CD4-positive, alpha-beta T cell treated with Interleukin-15 for 1 hour (primary cell): ENCODE measurements at places on chromosomes 6 and 20.

DNA sequence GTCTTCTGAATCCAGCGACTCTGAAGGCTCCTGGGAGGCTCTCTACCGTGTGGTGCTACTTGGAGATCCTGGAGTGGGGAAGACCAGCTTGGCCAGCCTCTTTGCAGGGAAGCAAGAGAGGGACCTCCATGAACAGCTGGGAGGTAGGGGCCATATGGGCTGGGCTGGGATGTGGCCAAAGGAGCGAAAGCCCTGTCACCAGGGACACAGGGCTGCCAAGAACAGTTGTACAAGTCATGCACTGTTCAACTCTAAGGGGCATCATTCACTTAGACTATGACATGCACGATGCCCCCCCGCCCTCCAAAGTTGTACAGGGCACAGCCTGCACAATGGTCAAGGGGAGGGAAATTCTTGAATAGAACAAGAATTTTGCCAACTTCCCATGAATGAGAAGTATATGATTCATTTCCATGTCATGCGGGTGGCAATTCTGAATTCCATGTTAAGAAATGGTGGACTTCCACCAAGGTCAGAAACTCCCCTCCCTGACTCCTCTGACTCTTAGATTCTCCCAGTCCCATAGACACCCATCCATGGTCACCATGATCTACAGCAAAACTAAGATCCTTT is 1.6 kb downstream of the REM1 start:
- no peak for DNase-seq

GRCh38 chr6:26611599-26611998 is 14.8 kb downstream of the ABT1 start:
- DNase-seq = no peak

GRCh38 chr6:155894758-155895157 is 439.1 kb upstream of the NOX3 start:
- DNase-seq = no peak

GRCh38 chr20:23387118-23387443 is 25.1 kb downstream of the GZF1 start:
- DNase-seq = no peak

DNA sequence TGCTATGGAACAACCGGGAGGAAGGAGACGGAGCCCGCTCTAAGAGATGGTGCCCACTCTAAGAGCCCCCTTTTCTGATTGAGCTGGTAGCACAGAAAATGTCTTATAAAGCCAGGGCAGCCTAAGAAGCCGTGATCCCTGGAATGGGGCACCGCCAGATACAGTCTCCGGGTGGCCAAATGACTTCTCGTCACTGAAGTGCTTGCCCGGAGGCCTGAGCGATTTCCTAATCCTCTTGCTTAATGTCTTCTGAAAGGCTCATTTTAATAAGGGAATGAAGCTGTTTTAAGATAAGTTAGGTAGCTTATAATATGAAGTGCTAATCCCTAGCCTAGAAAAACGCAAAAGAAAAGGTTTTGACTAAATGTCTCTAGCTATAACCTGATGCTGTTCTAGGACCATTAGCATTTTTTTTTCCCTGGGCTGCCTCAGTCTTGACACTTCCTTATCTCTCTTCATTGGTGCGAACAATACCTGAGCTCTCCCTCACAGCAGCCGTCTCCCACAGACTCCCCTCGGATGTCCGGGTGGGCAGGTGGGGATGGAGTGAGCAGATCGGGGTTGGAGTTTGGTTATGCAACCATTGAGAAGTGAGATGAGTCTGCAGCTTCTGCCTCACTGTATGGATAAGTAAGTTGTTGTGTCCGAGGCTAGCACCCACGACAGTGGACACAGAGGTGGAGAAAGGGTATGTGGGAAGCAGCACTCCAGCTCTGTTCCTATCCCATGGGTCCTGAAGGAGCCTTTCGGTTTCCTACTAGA is 559.4 kb upstream of the AGPAT4 start:
- DNase-seq = no peak

- no peak for DNase-seq
Measured at GRCh38 chr20:40547483-40548091, 141.4 kb downstream of the MAFB start.

DNA sequence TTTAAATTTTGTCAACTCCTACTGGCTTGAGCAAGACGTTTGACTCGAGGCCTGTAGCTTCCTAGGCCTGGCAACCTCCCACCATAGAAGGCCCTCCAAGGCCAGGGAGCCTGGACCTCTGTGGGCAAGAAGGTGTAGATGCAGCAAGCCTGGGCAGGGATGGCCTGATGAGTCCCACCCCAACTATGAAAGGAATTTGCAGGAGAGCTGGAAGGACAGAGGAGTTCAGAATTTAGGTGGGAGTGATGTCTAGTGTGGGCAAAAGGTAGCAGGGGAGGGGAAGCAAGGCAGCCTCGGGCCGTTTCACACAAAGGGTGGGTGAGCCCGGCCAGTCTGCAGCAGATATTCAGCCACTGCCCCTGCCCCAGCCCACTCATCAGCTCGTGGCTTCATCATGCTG is 245.2 kb downstream of the CDH26 start:
- no peak for DNase-seq

GRCh38 chr6:145630598-145630997 is 104.7 kb downstream of the EPM2A start:
- no peak for DNase-seq

GRCh38 chr6:95517004-95517403 is 60.3 kb upstream of the MANEA start:
- no peak for DNase-seq

GRCh38 chr6:13417431-13417830 is 70.0 kb downstream of the GFOD1 start:
- DNase-seq = no peak

- DNase-seq = no peak
Measured at GRCh38 chr6:89084954-89085353, 4.4 kb downstream of the PNRC1 start.

GRCh38 chr6:6635291-6635690 is 46.8 kb downstream of the LY86 start:
- no peak for DNase-seq

DNA sequence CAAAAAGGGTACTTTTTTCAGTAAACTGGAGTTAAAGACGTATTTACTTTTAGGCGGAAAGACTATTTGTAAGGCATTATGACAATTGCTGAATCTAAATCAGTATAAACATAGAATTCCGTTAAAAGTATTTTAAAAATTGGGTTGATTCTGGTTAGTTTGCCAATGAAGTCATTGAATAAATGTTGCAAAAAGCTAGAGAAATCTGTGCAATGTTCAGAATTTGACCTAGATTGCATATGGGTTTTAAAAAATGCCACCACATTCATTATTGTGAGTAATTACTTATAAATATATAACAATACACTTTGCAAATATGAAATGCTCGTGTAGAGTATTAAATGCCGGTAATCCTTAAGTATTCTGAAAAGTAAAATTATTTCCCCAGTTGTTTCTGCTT is 116.5 kb upstream of the EEF1E1 start:
- DNase-seq = no peak

DNA sequence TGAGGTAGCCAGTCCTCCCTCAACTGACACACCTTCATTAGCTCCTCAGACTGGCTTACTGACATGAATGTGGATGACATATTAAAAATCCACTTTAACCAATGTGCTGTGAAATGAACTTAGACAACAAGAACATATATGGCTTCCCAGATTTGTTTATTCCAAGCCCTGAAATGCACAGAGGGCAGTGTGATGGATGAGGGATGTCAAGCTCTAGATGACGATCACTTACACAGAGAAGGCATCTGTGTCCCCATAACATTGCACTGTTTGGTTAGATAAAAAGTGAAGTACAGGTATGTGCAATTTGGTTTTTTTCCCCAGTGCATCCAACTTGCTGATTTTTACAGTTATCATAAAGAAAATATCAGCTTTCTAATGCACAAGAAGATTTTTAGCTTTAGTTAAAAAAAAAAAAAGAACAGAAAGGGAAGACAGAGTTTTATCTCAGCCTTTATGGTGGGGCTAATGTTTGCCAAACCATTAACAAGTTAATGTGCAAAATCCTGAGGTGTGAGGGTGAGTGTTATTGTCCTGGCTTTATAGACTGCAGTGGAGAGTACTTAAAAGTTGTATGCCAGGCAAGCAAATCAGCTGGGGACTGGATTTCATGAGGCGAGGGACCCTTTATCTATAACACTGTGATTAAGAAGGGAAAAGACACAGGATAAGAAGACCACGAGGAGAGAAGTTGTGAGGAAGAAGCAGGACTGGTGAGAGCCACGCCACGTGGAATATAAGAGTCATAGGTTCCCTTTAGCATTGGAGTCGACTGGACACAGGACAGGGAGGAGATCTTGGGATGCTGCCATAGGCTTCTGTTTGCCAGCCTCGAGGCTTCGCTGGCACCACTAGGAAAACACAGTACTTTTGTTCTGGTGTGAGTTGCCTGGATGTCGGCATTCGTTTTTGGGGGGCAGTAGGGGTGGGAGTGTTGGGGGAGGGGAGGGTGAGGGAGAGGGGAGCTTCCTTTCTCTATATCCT is 90.0 kb upstream of the BACH2 start:
- no peak for DNase-seq

GRCh38 chr20:47007826-47008655 is 113.4 kb downstream of the EYA2 start:
- no peak for DNase-seq

DNA sequence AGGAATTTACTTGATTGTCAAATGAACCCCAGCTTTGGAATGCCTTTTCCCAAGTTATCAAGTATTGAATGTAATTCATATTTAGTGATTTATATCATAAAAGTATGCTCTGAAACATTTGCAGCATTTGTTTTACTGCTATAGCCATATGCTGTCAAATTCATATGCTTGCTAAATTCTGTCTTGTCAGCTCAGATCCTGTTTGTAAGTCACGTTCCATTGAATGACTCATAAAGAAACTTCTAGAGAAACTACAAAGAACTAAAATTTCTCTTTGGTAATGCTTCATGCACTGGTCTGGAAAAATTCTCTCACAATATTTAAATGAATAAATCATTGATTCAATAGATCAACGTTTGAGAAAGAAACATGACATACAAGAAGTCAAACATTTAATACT is 445.9 kb downstream of the PHF3 start:
- no peak for DNase-seq

DNA sequence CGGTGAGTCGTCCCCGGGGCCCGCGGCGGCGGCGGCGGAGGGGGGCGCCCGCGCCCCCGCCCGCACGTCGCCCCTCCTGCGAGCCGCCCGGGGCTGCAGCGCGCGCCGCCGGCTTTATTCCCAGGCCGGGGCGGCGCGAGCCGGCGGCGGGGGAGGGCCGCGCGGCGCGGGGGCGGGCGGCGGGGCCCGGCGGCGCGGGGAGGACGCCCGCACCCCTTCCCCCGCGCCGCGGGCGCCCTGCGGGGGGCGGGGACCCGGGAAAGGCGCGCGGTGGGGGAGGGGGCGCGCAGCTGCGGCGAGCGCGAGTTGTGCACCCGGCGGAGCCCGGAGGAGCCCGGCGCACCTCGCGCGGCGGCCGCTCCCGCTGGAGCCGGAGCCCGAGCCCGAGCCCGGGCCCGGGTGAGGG is 646 bp downstream of the HMGA1 start:
- DNase-seq = no peak

DNA sequence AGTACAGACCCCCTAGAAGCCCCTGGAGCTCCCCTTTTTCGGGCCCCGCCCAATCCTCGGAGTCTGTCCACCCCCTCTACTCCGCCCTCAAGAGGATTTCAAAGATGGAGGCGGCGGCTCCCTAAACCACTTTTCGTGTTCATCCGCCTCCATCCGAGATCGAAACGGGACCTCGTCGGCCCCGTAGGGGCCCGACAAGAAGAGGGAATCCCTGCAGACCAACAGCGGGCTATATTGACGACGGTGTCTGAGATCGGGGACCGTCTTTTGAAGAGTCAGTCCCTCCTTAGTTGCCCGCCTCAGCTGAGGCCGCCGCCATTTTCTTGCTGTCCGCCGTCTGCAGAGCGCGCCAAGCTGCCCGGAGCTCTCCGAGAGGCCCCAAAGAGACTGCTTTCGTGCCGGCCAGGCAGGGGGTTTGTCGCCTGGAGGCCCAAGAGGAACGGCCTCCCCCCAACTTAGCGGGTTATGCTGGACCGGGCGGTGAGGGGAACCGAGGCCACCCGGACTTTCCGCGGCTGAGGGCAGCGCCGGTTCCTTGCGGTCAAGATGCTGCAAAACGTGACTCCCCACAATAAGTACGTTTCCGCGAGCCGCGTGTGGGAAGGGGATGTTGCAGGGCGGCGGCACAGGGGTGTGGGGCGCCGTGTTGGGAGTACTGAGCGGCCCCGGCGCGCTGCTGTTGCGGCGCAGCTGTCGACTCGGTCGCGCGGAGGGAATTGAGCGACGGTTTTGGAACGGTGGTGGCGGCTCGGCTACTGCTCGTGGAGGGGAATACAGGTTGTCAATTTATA is 4.2 kb downstream of the BRD2 start:
- peak; percentile 66 for DNase-seq

- no peak for DNase-seq
Measured at GRCh38 chr6:61592238-61592637, 693.8 kb downstream of the KHDRBS2 start.

- no peak for DNase-seq
Measured at GRCh38 chr20:46572153-46572552, 21.7 kb upstream of the OCSTAMP start.

- DNase-seq = peak; percentile 69
Measured at GRCh38 chr20:32483351-32484224, 101.5 kb downstream of the NOL4L start.

DNA sequence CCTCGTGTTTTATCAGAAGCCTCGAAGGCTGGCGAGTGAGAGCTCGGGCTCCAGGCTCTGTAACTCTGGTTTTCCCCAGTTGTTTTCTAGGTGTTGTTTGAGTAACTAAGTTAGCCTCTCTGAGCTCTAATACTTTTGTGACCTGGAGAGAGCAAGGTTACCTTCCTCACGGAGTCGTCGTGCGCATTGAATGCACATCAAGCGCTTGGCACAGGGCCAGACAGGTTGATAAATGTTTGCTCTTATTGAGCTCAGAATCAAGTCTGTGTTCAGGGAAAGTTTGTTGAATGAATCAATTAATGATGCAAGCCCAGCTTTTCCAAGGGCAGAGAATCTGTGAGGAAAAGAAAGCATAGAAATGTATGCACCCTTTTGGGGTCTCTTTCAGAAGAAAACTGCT is 33.5 kb downstream of the EDN3 start:
- no peak for DNase-seq

- no peak for DNase-seq
Measured at GRCh38 chr6:113597231-113597583, 259.9 kb upstream of the MARCKS start.

- no peak for DNase-seq
Measured at GRCh38 chr6:10323018-10323417, 91.9 kb downstream of the TFAP2A start.

DNA sequence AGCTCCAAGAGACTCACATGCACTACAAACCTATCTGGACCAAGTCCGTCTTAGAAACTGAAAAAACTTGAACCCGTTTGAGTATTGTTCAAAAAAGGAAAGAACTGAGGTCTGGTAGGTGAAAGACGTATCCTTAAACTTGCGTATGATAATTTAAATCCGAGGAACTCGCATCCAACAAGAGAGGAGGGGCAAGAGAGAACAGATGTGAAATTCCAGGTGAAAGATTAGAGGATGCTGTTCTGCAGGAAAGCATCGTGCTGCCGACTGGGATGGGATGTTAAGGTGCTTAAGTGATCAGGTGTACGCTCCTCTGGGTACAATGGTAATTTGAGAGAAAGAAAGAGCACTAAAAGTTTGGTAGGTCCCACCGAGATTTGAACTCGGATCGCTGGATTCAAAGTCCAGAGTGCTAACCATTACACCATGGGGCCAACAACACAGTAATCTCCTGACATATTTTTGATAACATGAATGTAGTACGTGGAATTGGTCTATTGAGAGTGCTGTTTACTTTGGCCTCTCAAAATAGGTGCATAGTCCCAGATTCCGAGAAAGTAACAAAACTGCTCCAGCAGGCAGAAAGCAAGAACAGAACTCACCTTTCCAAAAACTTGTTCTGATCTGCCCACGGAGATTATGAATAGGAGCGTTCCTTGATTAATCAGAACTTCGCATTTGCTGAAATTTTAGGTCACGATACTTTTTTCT is 53.5 kb upstream of the BTN3A2 start:
- DNase-seq = peak; percentile 65
